ENCODE measurements at places on chromosomes 12 and 14. TPM values are rescaled to one million over a fixed set of nuclear protein-coding genes. Genes with fewer than 3 reads are reported as not detected.

GRCh38 chr14:98227727-98228111, 1044.3 kb downstream of the BCL11B start:
- DNase-seq: no peak
- H3K36me3 ChIP-seq: peaks cover 7% of the 10 kb centered on the region
- H3K4me1 ChIP-seq: peaks cover 89% of the 10 kb centered on the region
- H3K4me3 ChIP-seq: peak overlapping the region; percentile 79

GRCh38 chr14:76292561-76292960, 83.4 kb upstream of the ESRRB start:
- H3K27ac ChIP-seq: no peak overlapping the region
- H3K36me3 ChIP-seq: no peaks in the 10 kb centered on the region
- no peaks in the 10 kb centered on the region for H3K4me1 ChIP-seq
- no peak for DNase-seq
- no peak overlapping the region for H3K4me3 ChIP-seq
- no peaks in the 10 kb centered on the region for H3K27me3 ChIP-seq

GRCh38 chr14:72014486-72014885, 82.3 kb downstream of the RGS6 start:
- H3K36me3 ChIP-seq: no peaks in the 10 kb centered on the region
- peaks cover 19% of the 10 kb centered on the region for H3K27me3 ChIP-seq
- no peak for DNase-seq
- H3K4me1 ChIP-seq: no peaks in the 10 kb centered on the region

- DNase-seq: no peak
- no peaks in the 10 kb centered on the region for H3K27me3 ChIP-seq
- H3K36me3 ChIP-seq: no peaks in the 10 kb centered on the region
- H3K27ac ChIP-seq: no peak overlapping the region
These were observed 17.0 kb downstream of the NCOR2 start for GRCh38 chr12:124550123-124551089.

GRCh38 chr12:71703206-71703605, 17.3 kb downstream of the TMEM19 start:
- H3K4me1 ChIP-seq: peaks cover 8% of the 10 kb centered on the region
- peaks cover 3% of the 10 kb centered on the region for H3K36me3 ChIP-seq
- H3K27me3 ChIP-seq: no peaks in the 10 kb centered on the region
- DNase-seq: no peak
- H3K4me3 ChIP-seq: no peak overlapping the region

CRACR2A gene
- 25.5 TPM for total RNA-seq

Data from activated T-cell treated with anti-CD3 and anti-CD28 coated beads, Interleukin-2, amount 50 U/mL, for 72 hours (primary cell).